ENCODE measurements at places on chromosomes 4 and X.

GRCh38 chrX:81890521-81890920 lies 688.6 kb downstream of the SH3BGRL start:
- DNase-seq: no peak

DNA sequence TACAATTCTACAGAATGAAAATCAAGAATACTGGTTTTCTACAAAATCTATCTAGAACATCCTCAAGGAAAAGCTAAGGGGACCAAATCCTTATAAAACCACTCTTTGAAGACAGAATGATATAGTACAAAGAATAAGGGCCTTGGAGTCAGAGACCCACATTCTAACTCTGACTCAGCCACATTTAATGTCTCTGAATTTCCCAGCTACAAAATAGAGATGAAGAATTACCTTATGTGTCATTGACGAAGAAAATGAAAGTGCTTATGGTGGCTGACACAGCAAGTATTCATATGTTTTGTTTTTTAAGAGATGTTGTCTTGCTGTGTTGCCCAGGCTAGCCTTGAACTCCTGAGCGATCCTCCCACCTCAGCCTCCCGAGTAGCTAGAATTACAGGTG lies 35.9 kb upstream of the CXorf38 start:
- no peak for DNase-seq

DNA sequence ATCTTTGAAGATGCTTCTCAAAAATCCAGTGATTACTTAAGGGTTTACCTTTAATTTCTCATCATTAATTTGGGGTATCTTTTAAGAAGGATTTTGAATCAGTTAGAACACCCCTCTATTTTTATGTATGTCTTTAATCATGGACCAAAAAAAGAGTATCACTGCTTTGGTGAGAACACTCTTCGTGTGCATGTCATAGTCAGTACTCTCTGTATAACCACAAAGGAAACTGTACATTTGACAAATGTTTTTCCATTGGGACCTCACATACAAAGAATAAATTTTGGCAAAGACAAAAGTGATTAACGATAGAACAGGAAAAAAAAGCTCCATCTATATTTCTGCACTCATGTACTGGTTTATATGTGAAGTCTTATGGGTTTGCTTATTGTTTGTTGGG lies 31.3 kb downstream of the FAM241A start:
- DNase-seq: no peak

DNA sequence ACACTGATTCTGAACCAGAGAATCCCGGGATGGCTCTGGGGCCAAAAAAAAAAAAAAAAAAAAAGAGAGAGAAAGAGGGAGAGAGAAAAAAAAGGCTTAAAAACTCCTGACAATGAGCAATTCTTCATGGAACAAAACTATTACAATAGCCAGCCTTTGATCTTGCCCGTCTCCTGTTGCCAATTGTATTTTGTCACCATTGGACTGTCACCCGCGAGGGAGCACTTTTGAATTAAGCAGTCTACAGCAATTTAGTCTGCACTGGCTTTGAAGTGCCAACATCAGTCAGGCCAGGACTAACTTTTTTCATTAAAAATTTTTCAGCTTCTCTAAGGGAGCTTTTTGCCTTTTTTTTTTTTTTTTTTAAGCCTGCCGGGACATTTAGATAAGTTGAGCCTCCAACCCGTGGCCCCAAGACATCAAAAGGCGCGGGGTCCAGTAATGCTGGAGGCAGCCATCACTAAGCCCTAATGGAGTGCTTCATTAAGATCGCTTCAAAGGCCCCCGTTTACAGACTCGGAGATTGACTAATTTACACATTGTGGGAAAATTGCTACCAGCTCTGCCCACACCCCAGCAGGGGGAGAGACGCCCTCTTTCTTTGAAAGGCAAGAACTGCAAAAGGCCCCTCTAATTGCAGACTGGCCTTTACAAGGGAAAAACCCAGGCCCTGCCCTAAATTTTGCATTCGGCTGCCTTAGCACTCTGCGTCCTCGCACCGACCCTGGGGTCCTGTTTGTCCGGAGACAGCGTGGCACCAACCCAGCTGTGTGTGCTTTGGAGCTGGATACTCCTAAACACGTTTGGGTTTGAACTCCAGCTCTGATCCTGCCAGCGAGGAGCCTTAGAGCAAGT lies 98.1 kb upstream of the MSX1 start:
- DNase-seq: no peak

DNA sequence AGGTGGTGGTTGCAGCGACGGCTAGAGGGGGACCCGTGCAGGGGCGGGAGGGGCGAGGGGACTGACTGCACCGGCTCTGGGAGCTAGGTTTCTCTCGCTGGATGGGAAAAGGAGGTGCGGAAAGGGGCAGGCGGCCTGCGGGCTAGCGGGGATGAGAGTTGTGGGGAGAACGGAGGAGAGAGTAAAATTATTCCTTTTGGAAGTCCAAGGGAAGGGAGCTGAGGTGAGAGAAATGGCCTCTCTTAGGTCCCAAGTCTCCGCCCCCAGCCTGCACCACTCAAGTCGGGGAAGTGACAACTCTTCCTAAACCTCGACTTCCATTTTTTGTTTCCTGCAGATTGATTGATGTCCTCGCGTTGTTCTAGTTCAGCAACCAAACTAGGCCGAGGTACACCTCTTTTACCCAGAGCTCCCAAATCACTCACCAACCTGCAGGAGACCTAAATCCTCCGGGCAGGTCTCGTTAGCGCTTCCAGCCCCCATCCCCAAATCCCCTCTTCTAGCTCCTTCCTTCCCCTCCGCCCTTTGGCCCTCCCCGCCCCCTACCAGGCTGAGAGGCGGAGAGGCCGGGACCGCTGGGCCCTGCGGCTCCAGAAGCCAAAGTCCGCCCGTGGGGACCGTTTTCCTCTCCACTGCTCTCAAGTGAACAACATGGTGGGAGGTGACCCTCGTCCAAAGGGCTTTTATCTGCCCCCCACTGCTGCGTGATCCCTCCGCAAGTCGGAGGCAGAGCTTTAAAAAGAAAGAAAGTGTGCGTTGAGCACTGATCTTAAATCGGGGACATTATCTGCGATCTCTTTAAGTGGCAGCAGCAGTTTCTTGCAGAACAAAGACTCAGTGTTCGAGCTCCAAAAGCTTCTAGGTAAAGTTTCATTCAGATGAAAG lies 7.3 kb downstream of the PITX2 start:
- DNase-seq: no peak

GRCh38 chr4:112213091-112213490 lies 18.5 kb upstream of the AP1AR start:
- no peak for DNase-seq

DNA sequence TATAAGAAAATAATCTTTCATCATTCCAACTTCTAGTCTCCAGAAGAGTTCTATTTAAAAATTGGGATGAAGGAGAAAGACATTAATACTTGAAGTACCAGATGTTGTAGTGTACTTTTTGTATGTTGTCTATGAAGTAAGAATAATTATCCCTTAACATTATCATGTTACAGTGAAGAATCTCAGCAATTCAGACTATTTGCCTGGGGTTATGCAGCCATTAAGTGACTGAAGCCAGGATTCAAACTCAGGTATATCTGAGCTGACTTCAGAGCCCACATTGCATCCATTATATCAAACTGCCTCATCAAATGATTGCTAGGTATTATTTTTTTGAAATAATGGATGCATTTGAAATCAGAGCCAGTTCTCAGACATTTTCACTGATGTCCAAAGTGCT lies 76.1 kb upstream of the FHDC1 start:
- peak; percentile 4 for DNase-seq

DNA sequence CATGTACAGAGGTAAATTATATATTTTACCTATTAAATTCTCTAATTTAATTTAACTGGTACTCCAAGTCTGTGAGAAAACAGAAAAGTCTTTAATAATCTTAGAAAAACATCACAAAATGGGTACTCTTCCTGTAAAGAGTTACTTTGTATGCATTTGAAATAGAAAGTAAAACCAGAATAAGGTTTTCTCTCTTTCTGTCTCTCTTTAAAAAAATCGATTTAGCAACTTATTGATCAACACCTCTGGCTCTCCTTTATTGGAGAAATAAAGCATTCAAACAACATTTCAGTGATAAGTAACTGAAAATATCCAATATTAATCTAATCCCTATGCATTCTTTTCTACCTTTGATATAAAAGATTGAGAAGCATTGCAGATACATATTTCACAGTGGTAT lies 27.4 kb downstream of the ATOH1 start:
- no peak for DNase-seq

DNA sequence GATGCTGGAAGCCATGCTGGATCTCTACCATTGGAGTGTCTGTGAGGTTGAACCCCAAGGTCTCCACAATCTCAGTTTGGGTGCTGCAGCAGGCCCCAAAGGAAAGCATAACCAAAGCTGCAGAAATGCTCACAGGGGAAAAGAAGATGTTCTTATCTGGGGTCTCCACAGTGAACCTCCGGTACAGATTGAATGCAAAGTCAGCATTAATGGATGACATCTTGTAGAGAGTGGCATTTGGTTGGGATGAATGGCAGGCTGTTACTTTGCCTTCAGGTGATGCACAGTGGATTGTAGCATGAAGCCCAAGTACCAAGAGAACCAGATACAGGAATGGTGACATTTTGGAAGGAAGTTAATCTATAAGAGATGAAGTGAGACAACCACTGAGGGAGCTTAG lies 1.8 kb downstream of the SERPINA7 start:
- no peak for DNase-seq

- DNase-seq: no peak
These were observed 915.9 kb downstream of the PDHA2 start for GRCh38 chr4:96755569-96756484.

DNA sequence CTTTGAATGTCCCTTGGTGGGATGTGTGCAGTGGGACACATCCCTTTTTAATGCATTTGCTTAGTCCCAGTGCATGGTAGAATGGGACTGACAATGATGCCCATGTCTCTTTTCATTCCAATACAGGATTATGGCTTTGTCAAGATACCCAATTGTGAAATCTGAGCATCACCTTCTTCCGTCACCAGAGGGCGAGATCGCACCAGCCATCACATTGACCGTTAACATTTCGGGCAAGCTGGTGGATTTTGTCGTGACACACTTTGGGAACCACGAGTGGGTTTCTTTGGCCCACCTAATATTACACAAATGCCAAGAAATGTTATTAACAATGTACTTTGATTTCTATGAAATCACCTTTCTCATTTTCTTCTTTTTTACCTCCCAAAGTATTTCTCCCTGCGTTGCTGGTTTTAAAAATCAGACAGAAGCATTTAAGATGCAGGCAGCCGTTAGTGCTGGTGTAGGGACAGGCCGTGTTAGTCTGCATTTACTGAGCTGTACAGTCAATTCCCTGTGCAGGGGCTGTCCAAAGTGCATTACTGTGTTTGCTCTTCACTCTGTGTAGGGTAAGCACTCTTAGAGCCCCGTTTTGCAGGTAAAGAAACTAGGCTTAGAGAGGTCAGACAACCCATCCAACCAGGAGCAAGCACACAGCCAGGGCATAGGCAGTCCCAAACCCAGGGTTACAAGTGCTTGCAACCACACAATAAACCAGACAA lies 46.5 kb downstream of the CWH43 start:
- no peak for DNase-seq

GRCh38 chrX:44261286-44261685 lies 82.2 kb downstream of the EFHC2 start:
- no peak for DNase-seq

GRCh38 chr4:16636912-16637630 lies 261.4 kb downstream of the LDB2 start:
- DNase-seq: no peak

DNA sequence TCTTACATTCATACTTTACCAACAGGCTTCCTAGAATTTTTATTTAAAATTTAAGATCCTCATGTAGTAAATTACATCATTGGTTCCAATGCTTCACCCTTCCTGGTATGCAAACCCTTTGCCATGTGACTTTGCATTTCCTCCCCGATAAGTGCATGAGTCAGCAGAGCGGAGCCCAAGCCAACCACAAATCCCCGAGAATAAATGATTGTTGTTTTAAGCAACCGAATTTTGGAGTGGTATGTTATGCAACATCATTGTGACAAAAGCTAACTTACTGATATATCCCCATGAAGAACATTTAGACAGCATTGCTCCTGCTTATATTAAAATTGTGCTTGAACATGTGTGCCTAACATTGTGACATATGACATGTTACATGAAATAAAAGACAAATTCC lies 199.4 kb upstream of the DDX53 start:
- DNase-seq: peak; percentile 71

GRCh38 chr4:45846016-45846415 lies 277.8 kb downstream of the GABRG1 start:
- DNase-seq: no peak

- no peak for DNase-seq
These were observed 47.9 kb downstream of the FHL1 start for GRCh38 chrX:136195247-136195646.

GRCh38 chr4:65789805-65790204 lies 119.5 kb upstream of the EPHA5 start:
- no peak for DNase-seq

DNA sequence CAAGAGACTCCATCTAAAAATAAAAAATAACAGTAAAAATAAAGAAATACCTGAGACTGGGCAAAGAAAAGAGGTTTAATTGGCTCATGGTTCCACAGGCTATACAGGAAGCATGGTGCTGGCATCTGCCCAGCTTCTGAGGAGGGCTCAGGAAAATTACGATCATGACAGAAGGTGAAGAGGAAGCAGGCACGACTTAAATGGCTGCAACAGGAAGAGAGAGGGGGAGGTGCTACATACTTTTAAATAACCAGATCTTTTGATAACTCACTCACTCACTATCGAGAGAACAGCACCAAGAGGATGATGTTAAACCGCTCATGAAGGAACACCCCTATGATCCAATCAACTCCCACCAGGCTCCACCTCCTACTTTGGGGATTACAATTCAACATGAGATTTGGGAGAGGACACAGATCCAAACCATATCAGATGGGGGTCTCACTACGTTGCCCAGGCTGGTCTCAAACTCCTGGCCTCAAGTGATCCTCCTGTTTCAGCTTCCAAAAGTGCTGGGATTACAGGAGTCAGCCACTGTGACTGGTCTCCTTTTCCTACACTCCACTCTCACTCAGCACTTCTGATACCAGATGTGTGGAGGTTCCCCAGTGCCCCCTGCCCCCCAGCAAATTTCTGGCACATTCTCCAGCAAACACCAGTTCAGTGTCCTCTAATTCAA lies 11.9 kb upstream of the ZNF157 start:
- DNase-seq: no peak

DNA sequence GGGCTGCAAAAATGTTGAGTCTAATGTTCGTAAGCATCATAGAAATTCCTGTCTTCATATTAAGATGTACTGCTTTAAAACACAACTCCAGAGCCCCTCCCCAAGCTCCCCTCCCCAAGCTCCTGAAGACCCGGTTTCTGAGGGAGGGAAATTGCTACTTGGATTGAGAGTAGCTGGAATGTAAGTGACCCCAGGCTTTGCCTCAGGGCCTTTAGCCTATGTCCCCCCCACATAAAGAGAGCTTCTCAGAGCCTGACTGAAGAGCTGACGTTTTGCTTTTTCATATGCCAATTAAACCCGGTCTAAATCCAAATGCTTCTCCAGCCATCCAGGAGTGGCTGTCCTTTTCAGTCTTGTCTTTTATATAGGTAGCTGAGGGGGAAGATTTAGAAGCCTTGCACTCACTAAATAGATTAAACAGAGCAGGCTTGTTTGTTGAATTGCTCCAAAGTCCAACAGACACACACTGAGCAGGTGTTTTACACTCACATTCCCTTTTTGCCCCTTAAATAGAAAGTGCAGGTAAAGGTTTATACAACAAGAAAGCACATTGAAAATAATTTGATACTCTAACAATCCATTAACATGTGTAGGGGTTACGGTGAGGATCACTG lies 19.6 kb downstream of the ARX start:
- DNase-seq: no peak

Measured in fibroblast of gingiva (primary cell).